ENCODE measurements at places on chromosomes 16 and 17.

DNA sequence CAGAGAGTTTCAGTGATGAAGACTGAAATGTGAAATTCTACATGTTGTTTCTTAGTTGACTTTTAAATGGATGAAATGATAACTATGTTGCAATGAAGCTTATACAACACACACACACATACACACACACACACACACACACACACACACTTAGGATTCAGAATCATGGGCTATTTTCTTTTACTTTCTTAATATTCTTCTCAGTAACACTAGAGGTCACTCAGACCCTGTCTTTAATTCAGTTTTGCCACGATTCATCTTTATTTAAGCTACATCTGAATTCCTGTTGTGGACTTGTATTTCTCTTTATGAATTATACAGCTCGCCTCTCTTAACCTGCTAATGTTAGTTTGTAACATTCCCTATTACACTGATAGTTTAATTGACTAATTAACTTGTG lies 109.6 kb upstream of the GOT2 start:
- DNase-seq: no peak

- no peak for DNase-seq
Measured at GRCh38 chr17:50217591-50217990, 16.2 kb upstream of the COL1A1 start.

GRCh38 chr16:5895976-5896375 lies 798.4 kb upstream of the EEF2KMT start:
- DNase-seq: no peak

- no peak for DNase-seq
Measured at GRCh38 chr17:17966399-17966798, 5.8 kb downstream of the TOM1L2 start.

- DNase-seq: no peak
Measured at GRCh38 chr16:1712791-1713261, 6.8 kb downstream of the MAPK8IP3 start.

DNA sequence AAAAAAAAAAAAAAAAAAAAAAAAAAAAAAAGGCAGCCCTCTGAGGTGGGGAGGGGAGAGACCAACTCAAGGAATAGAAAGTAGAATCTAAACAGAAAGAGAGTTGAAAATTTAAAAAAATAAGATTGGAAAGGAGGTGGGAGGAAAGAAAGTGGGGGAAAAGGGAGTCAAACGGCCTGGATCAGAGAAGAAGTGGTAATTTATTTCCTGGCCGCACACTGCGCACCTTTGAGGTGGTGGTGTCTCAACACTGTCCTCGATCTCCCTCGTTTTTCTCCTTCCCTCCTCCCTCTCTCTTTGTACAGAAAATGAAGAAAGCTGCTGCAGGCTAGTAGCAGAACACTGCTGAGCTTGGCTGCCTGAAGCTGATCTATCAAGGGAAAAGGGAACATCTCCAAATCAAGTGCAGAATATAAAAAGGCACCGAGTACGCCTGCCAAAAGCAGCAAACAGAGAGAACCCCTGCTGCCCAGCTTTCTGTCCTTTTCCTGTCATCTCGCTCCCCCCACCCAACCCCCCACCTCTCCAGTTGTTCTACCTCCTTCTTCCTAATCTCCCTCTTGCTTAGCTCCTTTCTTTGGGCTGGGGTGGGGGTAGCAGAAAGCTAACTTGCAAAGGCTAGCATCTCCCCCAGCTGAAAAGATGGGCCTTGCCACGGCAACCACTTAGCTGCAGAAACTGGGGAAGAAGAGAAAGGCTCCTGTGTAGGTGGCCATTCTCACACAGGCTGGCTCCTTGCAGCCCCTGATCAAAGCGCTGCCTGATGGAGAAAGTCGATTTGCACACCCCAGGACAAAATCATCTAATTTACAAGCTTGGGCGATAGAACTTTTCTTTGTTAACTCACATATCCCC lies 22.5 kb downstream of the AXIN2 start:
- no peak for DNase-seq

DNA sequence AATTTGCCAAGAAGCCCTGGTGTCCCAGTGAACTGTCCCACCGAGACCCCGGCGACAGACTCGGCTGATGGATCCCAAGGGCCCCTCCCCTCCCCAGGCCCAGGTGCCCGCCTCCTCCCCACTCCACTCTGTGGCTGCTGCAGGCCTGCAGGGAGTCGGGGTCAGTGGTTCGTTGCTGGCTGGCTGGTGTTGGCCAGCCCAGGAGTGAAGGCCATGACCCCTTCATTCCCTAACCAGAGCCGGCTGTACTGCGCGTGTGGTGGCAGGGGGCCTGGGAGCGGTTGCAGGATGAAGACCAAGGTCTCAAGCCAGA lies 9.2 kb upstream of the TBX2 start:
- no peak for DNase-seq

- no peak for DNase-seq
Measured at GRCh38 chr17:7889166-7889955, 772 bp downstream of the CHD3 start.

- DNase-seq: no peak
Measured at GRCh38 chr17:3750926-3751325, 27.2 kb downstream of the HASPIN start.
